AG09309 (cell line): ENCODE measurements at places on chromosomes 5 and 9.

DNA sequence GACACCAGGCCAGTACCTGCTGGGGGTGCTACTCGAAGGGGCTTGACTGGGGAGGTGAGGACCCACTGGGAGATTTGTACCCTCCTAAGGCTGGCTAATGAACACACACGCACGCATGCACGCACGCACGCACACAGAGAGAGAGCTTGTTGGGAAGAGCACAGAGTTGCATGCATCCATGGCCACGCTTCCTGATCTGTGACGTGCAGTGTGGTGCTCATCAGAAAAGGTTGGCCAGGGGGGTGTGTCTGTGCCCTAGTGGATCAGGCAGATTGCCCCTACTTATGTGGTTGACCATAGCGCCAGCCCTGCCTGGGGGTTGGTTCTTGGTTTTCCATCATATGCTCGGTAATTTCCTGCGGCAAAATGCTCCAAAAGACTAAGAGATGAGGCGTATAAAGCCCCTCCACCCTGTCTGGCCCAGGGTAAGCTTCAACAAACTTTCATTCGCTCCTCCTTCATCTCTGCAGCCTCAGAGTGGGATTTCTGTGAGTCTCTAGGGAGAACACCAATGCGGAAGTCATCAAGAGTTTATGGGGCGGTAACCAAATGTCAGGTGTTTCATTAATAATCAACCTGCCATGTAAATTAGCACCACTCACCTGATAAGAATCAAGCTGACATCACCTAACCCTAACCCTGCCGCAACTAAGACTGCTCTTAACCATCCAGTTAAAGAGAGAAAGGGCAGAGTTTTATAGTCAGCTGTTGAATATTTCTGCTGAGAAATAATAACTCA lies 8.0 kb upstream of the GFI1B start:
- no peak for DNase-seq

GRCh38 chr5:75847561-75848021 lies 130.4 kb upstream of the POC5 start:
- no peak for DNase-seq

GRCh38 chr5:178455480-178455835 lies 134.7 kb downstream of the COL23A1 start:
- no peak for DNase-seq

DNA sequence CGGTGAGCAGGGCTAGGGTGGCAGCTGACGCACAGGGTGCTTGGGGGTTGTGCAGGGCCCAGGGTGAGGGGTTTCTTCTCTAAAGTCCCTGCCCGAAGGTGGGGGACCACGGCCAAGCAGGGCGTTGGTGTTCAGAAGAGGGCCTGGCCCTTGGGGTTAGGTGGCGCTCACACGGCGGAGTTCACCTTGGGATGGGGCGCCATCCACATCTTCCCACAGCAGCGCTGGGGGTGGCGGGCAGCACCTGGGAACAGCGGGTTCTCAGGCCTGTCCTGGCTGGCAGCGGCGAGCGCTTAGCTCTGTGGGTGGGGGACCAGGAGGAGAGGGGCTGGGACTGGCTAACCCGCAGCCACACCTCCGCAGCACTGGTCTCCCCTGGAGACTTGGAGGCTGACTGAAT lies 6.1 kb downstream of the GPSM1 start:
- DNase-seq: no peak

GRCh38 chr5:105638437-105638836 lies 2032.3 kb downstream of the EFNA5 start:
- no peak for DNase-seq

GRCh38 chr5:142012186-142012785 lies 541 bp downstream of the GNPDA1 start:
- no peak for DNase-seq

- DNase-seq: no peak
Observed at GRCh38 chr9:134548618-134549017, 93.0 kb upstream of the COL5A1 start.
